T-helper 9 cell (primary cell): ENCODE measurements at places on chromosomes 2 and 18.

- DNase-seq, result no peak
These were observed 18.0 kb upstream of the AP1S3 start for GRCh38 chr2:223855426-223855825.

DNA sequence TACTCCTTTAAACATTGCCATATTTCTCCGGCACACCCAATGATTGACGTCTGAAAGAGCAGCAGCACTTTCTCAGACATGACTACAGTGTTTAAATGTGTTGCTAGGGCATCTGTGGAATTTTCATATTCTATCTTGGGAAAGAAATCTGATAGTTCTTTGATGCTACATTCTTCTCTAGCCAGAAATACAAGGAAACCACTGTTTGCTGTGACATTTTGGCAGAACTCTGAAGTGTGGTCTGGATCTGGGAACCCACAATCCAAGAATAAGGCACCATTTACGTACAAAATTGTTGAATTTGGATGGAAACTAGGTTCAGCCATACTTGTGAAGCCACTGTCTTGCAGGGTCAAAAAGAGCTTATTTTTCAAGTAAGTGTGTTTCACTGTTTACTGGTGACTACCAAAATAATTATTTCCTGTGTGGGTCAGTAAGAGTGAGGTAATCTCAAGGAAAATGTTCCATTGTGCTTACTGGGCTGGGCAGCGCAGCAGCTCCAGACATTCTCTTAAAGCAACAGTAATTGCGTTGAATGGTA is 21.3 kb upstream of the CD28 start:
- DNase-seq, result no peak

DNA sequence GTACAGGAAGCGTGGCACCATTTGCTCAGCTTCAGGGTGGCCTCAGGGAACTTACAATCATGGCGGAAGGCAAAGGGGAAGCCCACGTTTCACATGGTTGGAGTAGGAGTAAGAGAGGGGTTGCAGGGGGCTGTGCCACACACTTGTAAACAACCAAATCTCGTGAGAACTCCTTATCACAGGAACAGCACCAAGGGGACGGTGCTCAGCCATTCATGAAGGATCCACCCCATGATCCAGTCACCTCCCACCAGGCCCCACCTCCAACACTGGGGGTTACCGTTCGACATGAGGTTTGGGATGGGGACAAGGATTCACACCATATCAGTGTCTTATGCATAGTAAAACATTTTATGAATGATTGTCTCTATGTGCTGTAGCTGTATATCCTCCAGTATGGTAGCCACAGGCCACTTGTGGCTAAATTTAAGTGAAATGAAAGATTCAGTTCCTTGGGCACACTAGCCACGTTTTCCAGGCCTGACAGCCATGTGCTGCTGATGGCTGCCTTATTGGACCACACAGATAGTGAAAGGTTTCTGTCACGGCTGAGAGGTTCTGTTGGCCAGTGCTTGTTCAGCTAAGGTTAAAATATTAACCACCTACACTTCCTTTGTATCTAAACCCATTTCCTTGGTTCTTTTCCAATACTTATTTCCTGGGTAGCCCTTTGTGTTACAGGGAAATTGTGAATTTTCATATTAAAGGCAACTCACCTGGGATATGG is 77.3 kb downstream of the AGAP1 start:
- no peak for DNase-seq

DNA sequence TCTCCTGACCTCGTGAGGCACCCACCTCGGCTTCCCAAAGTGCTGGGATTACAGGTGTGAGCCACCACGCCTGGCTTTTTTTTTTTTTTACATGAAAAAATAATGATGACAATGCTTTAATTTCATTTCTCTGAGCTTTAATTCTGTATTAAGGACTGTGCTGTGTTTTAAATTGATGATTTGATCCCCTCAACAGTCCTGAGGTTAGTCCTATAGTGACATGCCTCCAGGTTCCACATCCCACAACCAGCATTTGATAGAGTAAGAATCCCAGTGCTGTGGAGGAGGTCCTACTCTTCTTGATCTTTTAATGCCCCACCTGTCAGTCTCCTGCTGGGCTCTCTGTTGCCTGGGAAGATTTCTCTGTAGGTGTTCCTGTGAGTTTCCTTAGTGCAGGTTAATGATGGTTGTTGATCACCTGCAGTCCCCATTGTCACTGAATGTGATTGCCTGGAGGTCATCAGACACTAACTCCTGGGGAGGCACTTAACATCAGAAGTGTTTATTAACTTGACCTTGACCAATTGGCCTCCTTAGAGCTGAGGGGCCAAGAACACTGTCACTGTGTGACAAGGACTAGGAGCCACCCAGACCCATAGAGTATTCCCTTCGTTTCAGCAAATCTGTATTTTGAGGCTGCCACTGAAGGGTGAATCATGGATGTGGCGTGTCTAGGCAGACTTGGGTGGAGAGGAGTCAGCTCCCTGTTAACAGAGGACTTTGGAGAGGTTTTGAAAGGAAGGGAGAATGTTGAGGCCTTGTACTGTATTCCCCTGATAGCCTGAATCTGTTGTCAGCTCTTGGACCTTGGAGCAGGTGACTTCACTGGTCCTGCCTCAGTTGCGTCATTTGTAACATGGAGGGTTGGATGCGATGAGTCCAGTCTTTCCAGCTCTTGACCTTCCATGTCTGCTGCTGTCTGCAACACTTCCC is 11.5 kb downstream of the ASAP2 start:
- DNase-seq, result no peak

- DNase-seq, result peak; percentile 2
These were observed 38.3 kb downstream of the DHRS9 start for GRCh38 chr2:169107645-169108044.

- DNase-seq, result no peak
These were observed 258.2 kb downstream of the LTBP1 start for GRCh38 chr2:33204945-33205344.

GRCh38 chr2:16069663-16069932 is 129.2 kb downstream of the MYCN start:
- DNase-seq, result no peak

GRCh38 chr2:28263690-28264089 is 129.0 kb upstream of the FOSL2 start:
- DNase-seq, result no peak

GRCh38 chr18:41940506-41941215 is 14.4 kb upstream of the PIK3C3 start:
- no peak for DNase-seq

GRCh38 chr2:138390316-138390945 is 111.1 kb upstream of the SPOPL start:
- DNase-seq, result no peak

GRCh38 chr2:146652311-146652710 is 1192.5 kb upstream of the ACVR2A start:
- no peak for DNase-seq

DNA sequence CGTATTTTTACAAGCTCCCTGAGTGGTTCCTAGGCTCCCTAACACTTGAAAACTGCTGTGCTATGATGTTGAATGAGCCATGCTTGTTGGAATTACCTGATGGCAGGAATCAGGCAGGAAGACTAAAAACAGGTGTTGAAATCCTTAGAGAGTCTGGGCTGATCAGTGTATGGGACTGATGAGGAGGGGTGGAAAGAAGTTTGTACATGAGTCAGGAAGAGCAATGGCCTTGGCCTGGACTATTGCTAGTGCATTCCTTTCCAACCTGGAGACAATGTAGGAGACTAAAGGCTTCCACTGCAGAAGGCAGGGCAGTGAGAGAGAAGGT is 25.0 kb upstream of the TMBIM1 start:
- DNase-seq, result no peak

DNA sequence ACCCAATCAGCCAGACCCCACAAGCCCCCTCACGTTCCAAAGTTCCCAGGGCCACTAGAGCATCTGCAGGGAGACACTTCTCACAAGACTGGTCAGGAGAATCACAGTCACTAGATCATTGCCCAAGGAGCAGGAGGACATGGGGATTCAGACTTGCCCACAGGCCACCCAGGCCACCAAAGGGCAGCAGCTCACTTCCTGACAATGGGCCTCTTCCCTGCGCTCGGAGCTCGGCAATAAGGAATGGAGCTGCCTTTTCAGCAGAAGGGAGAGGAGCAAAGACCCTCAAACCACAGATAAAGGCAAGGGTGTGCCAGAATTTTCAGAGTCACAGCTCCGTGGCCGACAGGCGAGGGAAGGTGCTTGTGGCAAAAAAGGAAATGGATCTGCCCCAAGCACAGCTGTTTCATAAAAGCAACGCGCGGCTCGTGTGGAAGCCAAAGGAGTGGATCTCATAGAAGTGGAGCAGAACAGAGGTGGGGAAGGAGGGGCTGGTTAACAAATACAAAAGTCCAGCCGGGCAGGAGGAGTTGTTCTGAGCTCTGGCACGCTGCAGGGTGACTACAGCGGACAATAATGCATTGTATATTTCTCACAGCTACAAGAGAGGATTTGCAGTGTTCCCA is 72.1 kb downstream of the EDAR start:
- no peak for DNase-seq

DNA sequence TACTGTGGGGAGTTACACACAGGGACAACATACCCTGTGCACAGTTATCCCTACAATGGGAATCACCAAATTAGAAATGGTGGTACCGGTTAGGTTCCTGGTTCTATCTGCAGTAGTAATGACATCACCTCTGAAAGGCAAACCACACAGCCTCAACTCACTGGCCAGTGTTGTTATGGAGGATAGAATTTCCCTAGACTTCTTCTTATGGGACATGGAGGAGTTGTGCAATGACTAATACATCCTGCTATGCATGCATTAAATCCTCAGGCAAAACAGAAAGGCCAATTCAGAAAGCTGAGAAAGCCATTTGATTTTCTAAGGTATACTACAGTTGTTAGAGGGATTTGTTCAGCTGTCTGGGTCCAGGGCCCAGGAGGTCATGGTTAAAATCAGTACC is 439.3 kb downstream of the TMX3 start:
- DNase-seq, result no peak

- DNase-seq, result no peak
These were observed 32.1 kb downstream of the HK2 start for GRCh38 chr2:74865770-74866674.

GRCh38 chr18:48782381-48782861 is 168.3 kb downstream of the SMAD7 start:
- DNase-seq, result no peak

DNA sequence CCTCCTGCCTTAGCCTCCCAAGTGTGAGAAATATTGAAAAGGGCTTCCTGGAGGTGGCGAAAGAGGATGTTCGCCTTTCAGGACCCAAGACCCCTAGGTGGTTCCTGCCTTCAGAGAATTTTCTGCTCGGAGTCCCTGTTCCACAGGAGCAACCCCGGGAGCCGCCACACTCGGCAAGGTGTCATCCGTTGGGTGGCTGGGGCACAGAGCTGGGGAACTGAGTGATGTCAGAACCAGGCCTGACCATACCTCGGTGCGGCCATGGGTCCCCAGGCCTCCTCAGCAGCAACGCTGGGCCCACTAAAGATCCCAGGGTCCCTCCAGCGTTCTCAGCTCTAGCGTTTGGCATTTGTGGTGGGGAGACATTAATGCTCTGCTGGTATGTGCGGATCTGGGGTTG is 23.7 kb upstream of the TAF1B start:
- DNase-seq, result no peak

DNA sequence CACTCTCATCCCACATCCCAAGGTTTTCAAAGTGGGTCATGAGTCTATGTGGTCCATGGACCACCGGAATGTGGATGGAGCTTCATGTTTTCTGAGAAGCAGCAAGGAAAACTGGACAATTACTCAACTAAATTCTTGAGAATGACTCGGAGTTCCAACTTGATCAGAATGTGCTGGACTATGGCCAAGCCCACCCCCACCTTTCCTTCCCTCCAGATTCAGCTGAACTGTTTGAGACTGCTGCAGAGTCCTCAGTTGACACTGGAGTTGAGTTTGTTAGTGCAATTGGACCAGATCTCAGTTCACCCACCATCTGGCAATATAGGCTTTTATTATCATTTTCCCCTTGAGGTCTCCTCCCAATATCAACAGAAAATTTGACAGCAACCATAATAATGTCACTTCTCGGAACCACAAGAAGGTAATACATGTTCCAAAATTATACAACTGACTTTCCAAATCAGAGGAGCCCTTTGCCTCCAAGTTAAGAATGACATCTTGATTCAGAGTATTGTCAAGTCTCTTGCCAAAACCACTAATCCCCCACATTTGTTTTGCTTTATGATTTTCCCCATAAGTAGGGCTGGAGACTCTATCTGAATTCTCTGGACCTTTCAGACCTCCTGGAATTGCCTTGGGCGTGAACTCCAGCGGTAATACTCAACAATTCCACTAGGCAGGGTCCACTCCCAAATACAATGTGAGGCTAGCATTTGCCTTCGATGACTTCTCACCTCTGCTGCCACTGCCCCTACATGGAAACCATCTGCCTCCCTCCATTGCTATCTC is 8.8 kb downstream of the COL4A4 start:
- DNase-seq, result no peak

- DNase-seq, result no peak
These were observed 8.1 kb upstream of the CXCR4 start for GRCh38 chr2:136126021-136126420.

DNA sequence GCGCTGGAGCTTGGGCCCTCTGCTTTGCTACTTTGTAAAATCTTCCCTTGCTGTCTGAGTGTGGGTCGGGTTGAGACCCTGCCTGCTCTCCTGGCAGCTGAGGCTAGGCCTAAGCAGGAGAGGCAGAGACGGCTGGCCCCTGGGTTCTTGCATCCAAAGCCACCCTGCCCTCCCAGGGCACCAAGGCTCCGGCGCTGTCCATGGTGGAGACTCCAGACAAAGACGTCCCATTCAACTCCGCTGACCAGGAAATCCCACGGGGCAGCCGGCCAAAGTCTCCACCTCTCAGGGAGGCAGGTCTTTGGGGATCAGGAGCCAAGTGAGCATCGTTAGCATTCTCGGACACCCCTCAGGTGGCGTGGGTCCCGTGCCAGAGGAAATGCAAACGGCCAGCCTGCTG is 2.6 kb upstream of the PRLH start:
- DNase-seq, result no peak

DNA sequence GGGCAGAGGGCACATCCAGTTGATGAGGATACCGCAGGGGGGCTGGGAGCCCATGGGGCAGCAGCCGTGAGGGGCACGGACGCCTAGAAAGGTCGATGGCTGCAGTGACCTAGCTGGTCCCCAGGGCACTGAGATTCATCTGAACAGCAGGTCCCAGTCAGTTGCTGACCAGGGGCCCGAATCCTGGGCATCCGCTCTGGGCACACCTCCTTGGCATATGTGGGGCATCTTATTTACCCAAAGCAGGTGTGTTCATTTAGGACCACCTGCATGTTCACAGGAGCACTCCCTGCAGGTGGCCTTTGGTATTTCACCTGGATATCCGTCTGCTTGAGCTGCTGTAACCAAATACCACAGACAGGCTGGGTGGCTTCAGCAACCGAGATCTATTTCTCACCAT is 72.0 kb upstream of the ODC1 start:
- no peak for DNase-seq

- DNase-seq, result no peak
These were observed 18.5 kb downstream of the PMAIP1 start for GRCh38 chr18:59918320-59918755.
